Fibroblast of lung (primary cell): ENCODE measurements at places on chromosomes 6 and 20.
A peak's percentile ranks its signal among the peaks of the same experiment; 100 is the strongest.

DNA sequence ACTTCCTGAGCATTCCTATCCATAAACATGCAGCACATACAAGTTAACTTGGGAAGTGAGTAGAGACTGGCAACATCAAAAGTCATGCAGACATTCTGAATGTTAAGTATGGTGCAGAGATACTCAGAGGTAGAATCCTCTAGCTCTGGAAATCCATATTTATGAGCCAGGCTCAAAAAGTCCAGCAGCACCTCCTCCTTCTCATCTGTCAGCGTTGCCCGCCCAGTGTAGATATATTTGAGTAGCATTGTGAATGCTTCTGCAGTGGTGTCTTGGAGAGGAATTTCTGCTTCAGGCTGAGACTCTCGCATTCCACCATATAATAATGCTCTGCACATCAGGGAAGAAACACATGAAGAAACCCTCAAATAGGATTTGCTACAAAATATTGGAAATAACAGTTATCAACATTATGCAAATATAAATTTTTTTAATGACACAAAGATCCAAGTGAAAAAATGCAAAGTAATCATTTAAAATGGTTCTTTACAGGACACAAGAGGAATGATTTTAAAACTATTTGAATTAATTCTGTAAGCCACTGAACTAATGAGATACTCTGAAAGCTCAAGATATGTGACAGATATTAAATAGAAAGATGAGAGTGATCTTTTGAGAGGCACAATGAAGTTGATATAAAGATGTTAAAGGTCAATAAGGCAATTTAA, 45.6 kb downstream of the BTBD9 start:
- no peak for DNase-seq

GRCh38 chr6:20717743-20718142, 183.5 kb downstream of the CDKAL1 start:
- DNase-seq = no peak

GRCh38 chr6:164690241-164690640, 619.2 kb downstream of the C6orf118 start:
- DNase-seq = no peak

- DNase-seq = no peak
Measured at GRCh38 chr20:19435821-19436220, 223.4 kb downstream of the SLC24A3 start.

GRCh38 chr20:58880994-58881752, 28.7 kb downstream of the GNAS start:
- DNase-seq = no peak

GRCh38 chr6:169807229-169807628, 55.8 kb downstream of the ERMARD start:
- DNase-seq = no peak

DNA sequence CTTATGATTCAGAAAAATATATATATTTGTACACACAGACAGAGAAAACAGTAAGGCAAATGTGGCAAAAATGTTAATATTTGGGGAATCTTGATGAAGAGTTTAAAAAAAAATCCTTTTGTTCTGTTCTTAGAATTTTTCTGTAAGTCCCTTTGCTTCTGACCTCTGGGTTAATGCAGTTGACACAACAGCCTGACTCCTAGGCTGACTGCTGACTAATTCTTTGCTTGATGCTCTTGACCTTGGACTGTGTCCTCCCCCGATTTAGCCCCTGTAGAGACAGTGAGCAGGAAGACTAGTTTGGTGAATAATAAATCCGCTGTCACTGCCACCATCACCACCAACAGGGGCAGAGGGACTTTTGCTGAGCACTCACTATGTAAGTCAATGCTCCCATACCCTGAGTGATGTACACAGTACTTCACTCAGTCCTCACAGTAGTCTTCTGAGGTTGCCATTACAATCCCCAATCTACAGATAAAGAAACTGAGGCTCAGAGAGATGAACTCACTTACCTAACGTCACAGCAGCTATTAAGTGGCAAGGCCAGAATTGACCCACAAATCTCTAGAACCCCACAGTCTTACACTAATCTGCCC, 71.7 kb downstream of the SNX5 start:
- DNase-seq = no peak

- DNase-seq = no peak
Measured at GRCh38 chr20:1457992-1458391, 8.7 kb downstream of the NSFL1C start.

DNA sequence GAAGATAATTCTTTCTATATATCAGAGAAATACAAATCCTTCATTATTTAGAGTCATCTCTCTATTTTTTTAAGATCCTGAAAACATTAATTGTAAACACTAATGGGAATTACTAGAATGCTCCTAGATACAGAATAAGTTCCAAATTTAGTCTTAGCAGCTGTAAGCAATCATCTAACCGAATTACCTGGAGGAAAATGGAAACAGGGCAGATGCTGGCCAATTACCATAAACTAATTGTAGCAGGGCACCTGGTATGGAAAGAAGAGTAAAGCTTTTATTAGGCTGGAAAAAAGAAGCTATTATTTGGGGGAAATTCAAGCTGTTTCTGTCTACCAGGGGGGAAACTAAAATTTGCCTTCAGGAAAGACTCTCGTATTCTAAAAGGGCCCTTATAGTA, 257.5 kb downstream of the MMUT start:
- DNase-seq = no peak

DNA sequence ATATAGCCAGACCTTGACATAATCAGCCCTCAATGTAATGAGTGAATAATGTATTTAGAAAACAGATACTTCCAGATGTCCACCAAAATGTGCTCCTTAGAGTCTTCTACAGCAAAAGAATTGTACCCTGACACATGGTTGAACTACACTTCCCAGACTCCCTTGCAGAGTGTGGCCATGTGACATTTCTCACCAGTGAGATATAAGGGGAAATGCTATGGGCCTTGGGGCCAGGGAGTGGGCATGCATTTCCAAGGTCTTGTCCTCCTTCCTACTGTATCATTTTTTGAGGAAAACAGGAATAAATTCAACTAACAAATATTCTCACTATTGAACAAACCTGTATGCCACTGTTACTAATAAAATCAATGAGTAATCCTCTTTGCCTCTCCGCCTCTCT, 211.4 kb upstream of the SMLR1 start:
- DNase-seq = no peak

GRCh38 chr20:2838170-2838797, 2.2 kb downstream of the PCED1A start:
- no peak for DNase-seq

- no peak for DNase-seq
Measured at GRCh38 chr6:128963561-128963960, 80.6 kb downstream of the LAMA2 start.

- DNase-seq = no peak
Measured at GRCh38 chr6:36032261-36032660, 4.7 kb downstream of the MAPK14 start.

DNA sequence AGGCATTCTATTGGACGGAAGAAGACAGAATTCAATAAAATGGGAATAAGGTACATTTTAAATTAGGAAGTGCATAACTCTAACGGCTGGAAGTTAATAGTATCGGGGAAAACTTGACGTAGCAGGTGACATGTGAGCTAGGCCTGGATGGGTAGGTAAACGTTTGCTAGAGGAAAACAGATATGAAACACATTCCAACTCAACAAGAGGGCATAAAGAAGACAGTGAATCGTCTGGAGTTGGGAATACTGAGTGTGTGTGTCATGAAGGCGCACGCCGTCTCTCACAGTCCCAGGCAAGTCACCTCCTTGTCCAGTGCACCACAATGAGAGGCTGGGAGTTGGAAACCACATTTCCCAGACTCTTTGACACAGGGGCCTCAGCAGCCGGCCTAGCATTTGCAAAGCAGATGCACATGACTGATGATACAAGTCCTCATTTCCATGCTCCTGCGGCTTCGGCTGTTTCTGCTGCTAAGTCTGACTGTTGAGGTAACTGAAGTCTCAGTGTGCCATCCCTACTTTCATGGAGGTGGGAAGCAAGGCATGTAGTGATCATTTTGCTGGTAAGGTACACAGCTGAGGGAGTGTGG, 16.5 kb upstream of the NHSL1 start:
- DNase-seq = no peak

- peak; percentile 43 for DNase-seq
Measured at GRCh38 chr6:57307850-57308249, 9.6 kb upstream of the PRIM2 start.
